ENCODE measurements at places on chromosomes 12 and 14.

- DNase-seq = no peak
These were observed 244.2 kb upstream of the OR4E1 start for GRCh38 chr14:21917699-21918436.

DNA sequence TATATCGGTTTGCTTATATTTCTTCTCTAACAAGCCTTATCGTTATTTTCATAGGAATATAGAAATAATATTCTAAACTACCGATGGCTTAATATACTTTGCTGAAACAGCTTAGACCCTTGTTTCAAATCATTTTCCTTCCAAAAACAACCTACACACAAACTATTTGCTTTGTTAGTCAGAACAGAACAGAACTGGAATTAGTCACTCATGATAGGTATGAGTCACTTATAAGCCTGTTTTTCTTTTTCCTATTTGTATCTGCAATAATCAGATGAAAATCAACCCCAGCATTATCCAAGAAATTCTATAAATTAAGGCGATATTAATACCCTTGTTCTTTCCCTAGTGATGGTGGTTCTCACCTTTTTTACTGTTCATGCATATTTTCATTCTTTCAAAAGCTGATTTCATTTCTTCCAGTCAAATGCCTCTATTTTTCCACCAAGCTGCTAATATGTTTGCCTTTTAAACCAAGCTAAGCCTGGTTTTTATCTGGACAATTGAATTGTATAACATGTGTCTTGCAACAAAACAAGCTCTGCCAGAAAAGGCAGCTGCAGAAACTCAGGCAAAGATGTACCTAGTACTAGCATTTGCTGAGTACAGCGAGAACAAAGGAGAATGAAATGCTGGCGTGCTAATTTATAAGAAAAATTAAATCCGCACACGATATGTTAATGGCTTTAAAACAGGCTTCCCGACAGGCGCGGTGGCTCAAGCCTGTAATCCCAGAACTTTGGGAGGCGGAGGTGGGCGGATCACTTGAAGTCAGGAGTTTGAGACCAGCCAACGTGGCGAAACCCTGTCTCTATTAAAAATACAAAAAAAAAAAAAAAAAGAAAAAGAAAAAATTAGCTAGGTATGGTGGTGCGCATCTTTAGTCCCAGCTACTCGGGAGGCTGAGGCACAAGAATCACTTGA, 1418.2 kb downstream of the AACS start:
- DNase-seq = no peak

- no peak for DNase-seq
These were observed 50.3 kb downstream of the MON2 start for GRCh38 chr12:62516927-62517326.

DNA sequence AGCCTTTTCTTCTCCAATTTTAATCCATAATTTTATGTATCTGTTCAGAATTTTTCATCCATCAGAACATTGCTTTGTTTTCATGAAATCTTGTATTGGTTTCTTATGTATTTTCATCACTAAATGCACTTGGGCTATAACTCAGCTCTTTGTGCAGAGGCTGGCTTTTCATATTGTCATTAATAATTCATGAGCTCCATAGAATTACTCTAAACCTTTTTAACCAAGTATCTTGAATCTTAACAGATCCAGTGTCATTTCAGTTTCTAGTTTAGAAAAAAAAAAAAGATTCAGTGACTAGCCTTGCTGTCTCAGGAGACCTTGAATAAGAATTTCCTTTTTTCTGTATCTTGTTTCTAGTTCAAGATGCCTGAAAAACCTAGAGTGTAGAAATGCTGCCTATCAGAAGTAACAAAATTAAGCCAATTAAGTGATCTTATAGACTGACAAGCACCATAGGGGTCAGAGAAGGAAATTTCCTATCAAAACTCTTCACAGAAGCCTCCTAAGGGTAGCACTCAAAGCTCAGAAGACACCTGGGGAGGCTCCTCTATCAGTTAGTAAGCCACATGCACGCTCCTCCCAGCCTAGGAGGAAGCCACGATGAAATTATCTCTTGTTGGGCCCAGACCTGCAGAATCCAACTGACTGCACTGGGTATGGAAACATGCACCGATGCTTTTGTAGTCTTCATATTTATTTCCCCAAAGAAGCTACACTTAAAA, 163.4 kb downstream of the KICS2 start:
- no peak for DNase-seq
